ENCODE measurements at places on chromosomes 6 and 20. TPM values are rescaled to one million over a fixed set of nuclear protein-coding genes. Genes with fewer than 3 reads are reported as not detected.

DNA sequence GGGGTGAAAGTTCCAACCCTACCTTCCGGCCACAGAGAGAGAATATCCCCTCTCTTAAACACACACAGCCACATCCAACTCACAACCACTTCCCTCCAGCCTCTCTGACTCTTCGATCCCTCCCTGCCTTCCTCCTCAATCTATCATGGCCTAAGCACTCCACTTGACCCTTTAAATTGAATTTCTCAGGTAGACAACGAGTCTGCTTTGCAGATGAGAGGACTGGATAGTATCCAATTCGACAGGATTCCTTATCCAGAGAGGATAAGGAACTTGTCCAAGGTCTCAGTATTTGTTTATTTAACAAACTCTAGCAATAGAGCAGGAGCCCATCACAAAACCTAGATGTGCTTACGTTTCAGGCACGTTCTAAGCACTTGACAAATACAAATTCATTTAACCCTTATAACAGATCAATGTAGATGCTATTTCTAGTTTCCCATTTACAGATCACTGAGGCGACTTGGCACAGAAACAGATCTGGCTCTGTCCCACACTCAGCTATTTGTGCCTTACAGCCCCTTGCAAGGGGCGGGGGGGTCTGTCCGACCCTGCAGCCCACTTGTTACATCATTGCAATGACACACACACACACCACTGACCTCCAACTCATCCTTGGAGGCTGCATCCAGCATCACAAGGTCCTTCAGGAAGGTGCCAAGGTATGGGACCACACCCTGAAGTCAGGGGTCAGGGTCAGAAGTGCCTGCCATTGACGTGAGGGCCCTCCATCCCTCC is 4.5 kb downstream of the RGL2 start:
- DNase-seq: no peak

DNA sequence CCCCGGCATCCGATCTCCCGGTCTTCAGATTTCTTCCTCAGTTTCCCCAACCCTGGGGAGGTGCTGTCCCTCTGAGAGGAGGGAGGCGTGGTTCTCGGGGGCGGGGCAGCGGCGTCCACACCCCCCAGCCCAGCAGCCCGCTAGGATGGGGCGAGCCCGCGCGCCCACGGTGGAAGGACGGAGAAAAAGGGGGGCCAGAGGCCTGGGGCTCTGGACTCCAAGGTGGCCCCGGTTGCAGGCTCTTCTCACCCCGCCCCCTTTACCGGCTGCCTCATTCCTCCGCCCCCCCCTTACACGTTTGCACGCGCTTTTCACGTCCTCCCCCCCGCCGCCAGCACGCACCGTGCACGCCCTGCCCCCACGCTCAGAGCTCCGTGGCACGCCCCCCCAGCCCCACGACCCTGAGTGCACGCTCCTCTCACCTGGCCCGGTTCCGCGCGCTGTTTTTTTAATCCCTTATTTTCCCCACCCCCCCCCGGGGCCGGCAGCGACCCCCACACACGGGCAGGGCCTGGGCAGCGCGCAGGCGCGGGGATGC is 402 bp downstream of the ZBTB12 start:
- no peak for DNase-seq

GRCh38 chr6:2716936-2717700 is 33.6 kb downstream of the MYLK4 start:
- no peak for DNase-seq

The TFAP2C gene
- polyA plus RNA-seq: 0.54 TPM

GRCh38 chr6:136717716-136717990 is 74.6 kb downstream of the MAP3K5 start:
- DNase-seq: no peak

DNA sequence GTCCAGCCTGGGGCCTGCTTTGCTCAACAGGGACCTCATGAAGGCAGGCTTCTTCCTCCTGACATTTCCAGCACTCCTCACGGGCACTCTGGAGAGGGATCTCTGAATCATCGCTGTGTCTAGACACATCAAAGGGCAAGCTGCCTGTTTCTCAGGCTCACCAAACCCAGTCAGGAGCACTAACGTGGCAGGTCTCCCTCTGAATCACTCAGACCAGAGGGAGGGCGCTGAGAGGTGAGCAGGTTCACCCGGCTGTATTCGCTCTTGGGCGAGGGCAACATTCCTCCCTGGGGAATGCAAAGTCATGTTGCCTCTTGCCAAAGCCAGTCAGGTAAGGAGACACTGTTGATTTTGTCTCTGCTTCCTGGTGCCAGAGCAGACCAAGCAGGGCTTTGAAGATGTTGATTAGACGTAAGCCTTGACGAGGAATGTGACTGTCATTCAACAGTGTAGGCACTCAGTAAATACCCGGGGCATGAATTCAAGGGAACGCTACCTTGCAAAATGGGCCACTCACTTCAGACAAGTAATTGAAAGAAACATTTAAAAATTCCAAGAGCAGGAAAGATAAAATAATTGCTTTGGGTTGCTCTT is 50.1 kb downstream of the CYP24A1 start:
- no peak for DNase-seq
